ENCODE measurements at places on chromosomes 7 and 10. TPM values are rescaled to one million over a fixed set of nuclear protein-coding genes. Genes with fewer than 3 reads are reported as not detected.

Gene GSAP
- total RNA-seq = 2.0 TPM

DNA sequence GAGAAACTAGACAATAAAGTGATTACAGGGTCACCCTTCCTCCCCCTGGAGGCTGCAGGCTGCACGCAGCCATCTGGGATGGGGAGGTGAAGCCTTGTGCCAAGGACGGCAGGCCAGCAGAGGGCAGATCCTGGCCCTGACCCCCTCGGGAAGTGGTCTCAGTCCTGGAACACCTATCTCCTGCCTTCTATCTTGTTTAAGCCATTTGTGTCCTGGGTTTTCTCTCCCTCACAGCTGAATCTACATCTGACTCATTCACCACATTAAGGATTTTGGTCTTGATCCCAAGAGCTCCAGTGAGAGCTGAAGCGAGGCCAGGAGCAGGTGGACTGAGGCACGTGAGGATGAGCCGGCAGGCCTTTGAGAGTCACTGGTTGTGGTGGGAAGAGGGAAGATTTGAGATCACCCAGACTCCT is 16.4 kb upstream of the PARP12 start:
- DNase-seq = peak; percentile 57

- DNase-seq = no peak
Observed at GRCh38 chr7:5470167-5470532, 46.5 kb upstream of the TNRC18 start.

Gene PNLIPRP2
- total RNA-seq = not detected

- no peak for DNase-seq
Observed at GRCh38 chr10:102635377-102635776, 8.9 kb upstream of the TRIM8 start.

- no peak for DNase-seq
Observed at GRCh38 chr10:96846395-96846794, 14.3 kb downstream of the LCOR start.

Gene FIGNL1
- 7.7 TPM for total RNA-seq

GRCh38 chr10:3737864-3738263 is 47.1 kb downstream of the KLF6 start:
- DNase-seq = no peak

Gene KNDC1
- total RNA-seq = not detected

DNA sequence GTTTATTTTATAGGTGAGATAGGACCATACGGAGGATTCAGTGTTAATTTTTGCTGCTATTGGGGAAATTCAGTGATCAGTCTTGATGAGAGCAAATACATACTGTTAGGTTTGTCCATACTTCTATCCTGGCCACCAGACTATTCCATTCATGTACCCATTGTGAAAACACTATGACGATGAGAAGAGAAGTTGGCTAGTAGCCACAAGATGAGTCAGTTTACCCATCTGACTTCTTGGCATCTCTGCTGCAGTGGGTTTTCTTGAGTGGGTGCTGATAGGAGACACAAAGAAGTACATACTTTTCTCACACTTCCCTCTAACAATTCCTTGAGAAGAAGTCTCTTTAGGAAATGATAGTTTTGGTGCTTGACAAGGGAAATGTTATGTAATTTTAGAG is 133.1 kb downstream of the TFPI2 start:
- DNase-seq = no peak

DNA sequence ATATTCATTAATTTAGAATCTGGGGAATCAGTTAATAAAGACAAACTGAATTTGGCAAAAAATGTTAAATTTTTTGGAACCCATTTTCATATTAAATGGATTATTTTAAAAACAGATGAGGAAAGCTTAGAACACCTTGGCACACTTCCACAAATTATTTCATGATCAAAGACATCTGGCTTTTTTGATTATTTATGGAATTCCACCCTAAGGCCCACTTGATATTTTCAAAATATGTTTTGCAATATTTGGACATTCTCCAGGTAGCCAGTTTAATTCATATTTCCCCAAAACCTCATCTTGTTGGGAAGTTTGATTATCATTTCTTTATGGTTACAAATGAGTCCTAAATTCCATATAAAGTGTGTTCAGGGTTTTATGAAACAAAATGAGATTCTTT is 129.9 kb downstream of the DOCK4 start:
- no peak for DNase-seq

DNA sequence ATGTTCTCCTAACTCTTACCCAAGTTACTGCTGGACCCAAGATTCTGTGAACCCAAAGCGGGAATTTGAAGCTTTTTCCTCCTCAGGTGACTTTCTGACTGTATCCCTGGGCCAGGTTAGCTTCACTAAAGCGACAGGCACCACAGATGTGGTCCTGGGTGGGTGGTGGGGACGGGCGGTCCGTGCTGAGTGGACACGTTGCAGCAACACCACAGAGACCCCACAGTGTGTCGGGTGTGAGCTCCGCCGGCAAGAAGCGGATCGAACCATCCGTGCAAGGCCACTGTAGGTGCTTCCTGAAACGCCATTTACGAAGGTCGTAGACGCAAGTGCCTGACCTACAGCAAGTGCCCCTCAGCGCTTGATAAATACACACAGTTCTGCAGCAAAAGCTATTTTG is 325.9 kb downstream of the ADARB2 start:
- no peak for DNase-seq

GRCh38 chr10:5873515-5873995 is 16.1 kb downstream of the ANKRD16 start:
- DNase-seq = peak; percentile 69

Gene CHRM2
- total RNA-seq = 1.2 TPM

GRCh38 chr7:50321487-50322067 is 17.1 kb downstream of the IKZF1 start:
- no peak for DNase-seq

- peak; percentile 19 for DNase-seq
Observed at GRCh38 chr7:81956520-81956919, 186.7 kb upstream of the HGF start.

GRCh38 chr10:45383682-45384330 is 9.8 kb downstream of the ALOX5 start:
- DNase-seq = no peak

Gene NSUN6
- 5.0 TPM for total RNA-seq

Gene NEURL1
- total RNA-seq = 0.09 TPM

Gene ZNF804B
- not detected for total RNA-seq

- peak; percentile 80 for DNase-seq
Observed at GRCh38 chr7:101077303-101078086, 7.8 kb upstream of the TRIM56 start.

GRCh38 chr7:128059143-128059988 is 28.1 kb upstream of the LRRC4 start:
- DNase-seq = no peak

GRCh38 chr7:81594767-81595166 is 175.1 kb downstream of the HGF start:
- DNase-seq = no peak

- no peak for DNase-seq
Observed at GRCh38 chr7:22457471-22457870, 42.5 kb downstream of the STEAP1B start.

GRCh38 chr10:100816671-100817070 is 71.3 kb downstream of the PAX2 start:
- no peak for DNase-seq

Gene CLCN1
- not detected for total RNA-seq

Gene GFRA1
- total RNA-seq = 17.2 TPM

DNA sequence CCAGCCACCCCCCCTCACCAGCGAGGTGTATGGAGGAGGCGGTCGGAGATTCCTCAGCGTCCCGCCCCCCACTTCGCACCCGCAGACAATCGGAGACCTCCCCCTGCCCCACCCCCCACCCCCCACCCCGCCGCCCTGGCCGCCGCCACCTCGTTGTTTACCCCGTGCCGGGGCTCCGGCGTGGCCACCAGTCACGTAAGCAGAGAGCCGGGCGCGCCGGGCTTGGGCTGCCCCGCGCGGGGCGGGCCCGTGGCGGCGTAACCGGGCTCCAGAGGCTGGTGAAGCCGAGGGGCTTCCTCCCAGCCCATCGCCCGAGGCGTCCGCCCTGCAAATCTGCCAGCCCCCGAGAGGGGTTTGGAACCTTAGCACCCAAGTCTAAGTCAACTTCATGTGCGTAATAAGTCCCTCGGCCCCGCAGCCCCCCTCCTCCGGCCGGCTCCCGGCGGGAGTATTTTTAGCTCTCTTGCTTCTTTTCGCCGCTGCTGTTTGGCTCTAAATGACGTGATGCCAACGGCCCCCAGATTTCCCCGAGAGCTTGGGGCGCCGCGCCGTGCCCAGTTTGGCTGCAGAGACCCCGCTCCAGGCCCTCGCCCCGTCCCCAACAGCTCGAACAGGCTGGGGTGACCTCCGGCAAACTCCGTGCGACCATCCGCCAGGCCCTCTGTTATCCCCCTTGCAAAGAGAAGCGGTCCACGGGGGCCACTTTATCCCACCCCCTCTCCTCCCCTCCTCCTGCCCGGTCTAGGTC is 2.7 kb downstream of the MXI1 start:
- peak; percentile 28 for DNase-seq

GRCh38 chr7:44735403-44736165 is 13.1 kb upstream of the ZMIZ2 start:
- DNase-seq = peak; percentile 97

Gene FMC1
- total RNA-seq = 12.8 TPM

DNA sequence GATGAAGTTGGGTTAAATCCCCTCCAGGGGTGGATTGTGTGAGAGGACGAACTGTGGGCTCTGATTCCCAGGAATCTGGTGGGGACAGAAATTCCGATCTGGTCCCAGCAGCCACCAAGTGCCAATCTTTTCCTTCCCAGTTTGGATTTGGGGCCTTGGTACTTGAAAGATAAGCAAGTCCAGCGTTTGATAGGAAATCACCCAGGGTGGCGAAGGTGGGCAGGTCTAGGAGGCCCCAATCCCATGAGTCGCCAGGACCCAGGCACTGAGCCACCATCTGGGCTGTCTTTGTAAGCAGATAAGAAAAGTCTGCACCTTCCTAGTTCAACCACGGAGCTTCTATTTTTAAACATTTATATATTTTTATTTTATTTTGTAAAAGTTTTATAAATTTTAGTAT is 122.6 kb upstream of the LSM8 start:
- DNase-seq = no peak

GRCh38 chr10:70462349-70462984 is 16.1 kb upstream of the PALD1 start:
- no peak for DNase-seq

- DNase-seq = no peak
Observed at GRCh38 chr7:31850601-31851000, 163.6 kb downstream of the PPP1R17 start.

Gene SPDYE6
- total RNA-seq = not detected

- no peak for DNase-seq
Observed at GRCh38 chr10:71978476-71978875, 14.3 kb downstream of the CHST3 start.

- no peak for DNase-seq
Observed at GRCh38 chr7:123999703-124000102, 33.2 kb downstream of the TMEM229A start.

Gene AP1S1
- total RNA-seq = 170 TPM

All from HFFc6 (cell line).